Glutamatergic neuron (in vitro differentiated cells): ENCODE measurements at places on chromosomes 11 and 22. TPM values are rescaled to one million over a fixed set of nuclear protein-coding genes. Genes with fewer than 3 reads are reported as not detected.
A peak's percentile ranks its signal among the peaks of the same experiment; 100 is the strongest.

Gene EIF4G2
- total RNA-seq = 1,663 TPM

- H3K27ac ChIP-seq = peak overlapping the region; percentile 84
- no peaks in the 10 kb centered on the region for H3K36me3 ChIP-seq
- peaks cover 28% of the 10 kb centered on the region for H3K4me1 ChIP-seq
- peak; percentile 34 for DNase-seq
- peak overlapping the region; percentile 40 for H3K4me3 ChIP-seq
Measured at GRCh38 chr22:41821471-41822316, 11.2 kb upstream of the SREBF2 start.

Gene TREH
- total RNA-seq = not detected

GRCh38 chr11:120195601-120196320, 15.1 kb upstream of the OAF start:
- no peak for DNase-seq
- peaks cover 16% of the 10 kb centered on the region for H3K4me1 ChIP-seq
- peak overlapping the region; percentile 2 for H3K4me3 ChIP-seq
- no peak overlapping the region for H3K27ac ChIP-seq
- no peaks in the 10 kb centered on the region for H3K36me3 ChIP-seq

DNA sequence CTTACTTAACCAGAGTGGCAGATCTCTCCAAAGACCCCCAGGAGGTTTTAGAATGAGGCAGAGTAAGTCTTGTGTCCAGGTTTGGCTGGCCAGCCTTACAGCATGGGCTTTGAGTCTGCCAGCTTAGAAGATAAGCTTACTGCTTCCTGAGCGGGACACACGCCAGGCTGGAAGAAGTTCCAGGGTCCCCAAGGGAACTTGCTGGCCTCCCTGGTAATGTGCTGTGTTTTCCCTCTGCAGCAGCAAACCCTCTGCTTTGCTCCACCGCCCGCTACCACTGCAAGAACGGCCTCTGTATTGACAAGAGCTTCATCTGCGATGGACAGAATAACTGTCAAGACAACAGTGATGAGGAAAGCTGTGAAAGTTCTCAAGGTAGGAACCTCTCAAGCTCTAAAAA, 154.2 kb downstream of the LDLRAD3 start:
- H3K36me3 ChIP-seq = peaks cover 16% of the 10 kb centered on the region
- DNase-seq = peak; percentile 43
- peak overlapping the region; percentile 35 for H3K4me3 ChIP-seq
- peaks cover 2% of the 10 kb centered on the region for H3K27me3 ChIP-seq

Gene C11orf42
- not detected for total RNA-seq
